Hindlimb muscle (tissue), 1 donor: ENCODE measurements at places on chromosomes 16 and 17.

DNA sequence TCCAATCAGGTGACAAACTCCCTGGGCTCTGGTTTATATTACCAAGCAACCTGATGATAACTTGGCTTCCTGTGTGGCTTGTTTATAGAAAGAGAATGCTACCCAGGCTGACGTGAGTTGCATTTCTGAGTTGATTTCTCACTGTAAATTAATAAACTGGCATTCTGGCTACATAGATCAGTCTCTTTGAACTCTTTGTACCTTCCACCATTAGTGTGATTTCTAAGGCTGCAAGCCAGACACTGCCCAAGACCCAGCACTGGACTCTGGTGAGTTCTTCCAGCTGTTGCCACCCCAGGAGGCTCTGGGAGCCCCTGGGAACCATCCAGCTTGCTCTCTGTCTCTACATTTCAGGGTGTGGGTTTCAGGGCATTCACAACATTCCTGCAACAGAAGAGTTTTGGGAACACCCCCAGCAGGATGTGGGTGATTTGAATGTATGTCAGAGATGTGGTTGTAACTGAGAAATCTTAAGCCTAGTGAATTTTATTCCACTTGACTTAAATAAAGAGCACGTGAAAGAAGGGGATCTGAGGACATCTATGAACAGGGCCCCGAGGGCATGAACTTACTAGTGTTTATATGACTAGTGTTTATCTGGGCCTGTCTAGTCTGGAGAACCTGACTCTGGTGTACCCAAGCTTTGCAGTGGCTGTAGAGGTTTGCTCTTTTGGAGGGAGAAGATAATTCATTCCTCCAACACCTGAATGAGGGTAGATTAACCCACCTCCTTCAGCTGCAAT, 30.3 kb upstream of the LRRC37A start:
- no peak for DNase-seq

DNA sequence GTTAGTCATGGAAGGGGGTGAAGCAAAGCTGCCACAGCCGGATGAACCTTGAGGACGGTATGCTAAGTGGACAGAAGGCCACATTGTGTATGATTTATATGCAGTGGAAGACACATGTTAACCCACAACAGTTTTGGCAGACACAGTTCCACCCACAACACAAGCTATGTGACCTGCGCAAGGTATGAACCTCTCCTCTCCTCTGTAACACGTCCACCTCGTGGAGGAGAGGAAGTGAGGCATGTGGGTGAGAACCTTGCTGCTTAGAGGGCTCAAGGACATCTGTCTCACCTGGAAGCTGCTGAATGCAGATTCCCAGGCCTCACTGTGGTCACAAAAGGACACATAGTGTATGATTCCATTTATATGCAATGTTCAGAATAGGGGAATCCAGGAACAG, 136.1 kb upstream of the PLCG2 start:
- no peak for DNase-seq

DNA sequence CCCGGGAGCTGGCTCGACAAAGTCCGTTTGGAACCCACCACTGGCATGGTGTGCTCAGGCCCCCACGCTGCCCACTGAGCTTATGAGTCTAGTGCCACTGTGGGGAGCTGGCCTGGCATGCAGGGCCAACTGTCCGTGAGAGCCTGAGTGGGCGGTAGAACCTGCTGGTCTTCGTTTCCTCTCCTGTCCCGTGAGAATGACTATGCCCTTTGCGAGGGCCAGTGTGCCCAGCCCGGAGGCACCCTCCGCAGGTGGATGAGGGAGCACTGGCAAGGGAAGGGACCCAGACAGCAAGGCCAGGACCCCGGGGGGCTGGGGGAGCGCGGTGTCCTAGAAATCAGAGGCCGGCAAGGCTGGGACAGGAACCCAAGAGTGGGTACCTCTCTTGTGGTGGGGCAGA, 3.2 kb downstream of the BAIAP3 start:
- DNase-seq = no peak

GRCh38 chr17:19755821-19756510, 7.9 kb upstream of the ALDH3A1 start:
- no peak for DNase-seq

DNA sequence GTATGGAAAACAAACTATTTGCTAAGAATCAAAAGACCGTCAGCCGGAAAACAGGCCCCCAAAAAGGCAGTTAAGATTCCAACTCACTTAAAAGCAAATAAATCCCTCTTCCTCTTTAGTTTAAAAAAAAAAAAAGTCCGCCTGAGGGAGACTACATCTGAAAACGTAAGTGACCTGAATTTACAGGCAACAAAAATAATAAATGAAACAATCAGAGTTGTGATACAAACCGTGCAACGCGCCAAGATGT, 1.1 kb downstream of the KANSL1 start:
- peak; percentile 19 for DNase-seq

DNA sequence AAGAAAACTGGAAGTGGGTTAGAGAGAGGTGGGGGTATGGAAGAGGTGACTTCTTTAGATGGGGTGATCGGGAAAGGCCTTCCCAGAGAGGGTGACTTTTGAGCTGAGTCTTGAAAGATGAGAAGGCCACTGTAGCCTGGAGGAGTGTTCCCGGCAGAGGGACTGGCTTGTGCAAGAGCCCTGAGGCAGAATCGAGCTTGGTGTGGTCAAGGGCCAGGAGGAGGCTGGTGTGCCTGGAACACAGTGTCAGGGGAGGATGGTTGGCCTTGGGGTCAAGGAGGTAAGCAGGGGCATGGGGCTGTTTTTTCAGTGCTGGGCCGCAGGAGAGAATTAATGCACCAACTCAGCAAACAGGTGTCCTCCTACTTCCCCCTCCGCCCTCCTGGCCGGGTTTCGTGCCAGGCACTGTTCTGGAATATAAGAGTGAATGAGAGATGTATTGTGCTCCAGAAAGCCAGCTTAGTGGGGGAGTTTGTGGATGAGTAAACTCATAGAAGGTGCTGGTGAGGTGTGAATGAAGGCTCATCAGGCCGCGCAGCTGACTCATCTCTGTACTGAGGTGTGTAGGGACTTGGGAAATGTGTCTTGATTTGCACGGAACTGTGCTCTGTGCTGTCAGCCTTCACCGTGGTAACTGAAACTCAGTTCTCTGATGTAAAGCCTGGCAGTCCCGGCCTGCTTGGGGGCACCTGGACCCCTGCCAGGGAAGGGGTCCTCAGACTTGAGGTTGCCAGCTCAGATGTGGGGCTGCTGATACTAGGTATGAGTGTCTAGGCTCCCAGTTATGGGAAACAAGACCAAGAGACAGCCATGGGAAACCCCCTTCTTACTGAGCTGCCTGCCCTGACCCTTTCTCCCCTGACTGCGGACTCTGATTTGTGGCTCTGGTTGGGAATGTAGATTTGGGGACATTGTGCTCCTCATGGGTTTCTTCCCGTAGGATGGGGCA, 15.3 kb downstream of the KSR1 start:
- DNase-seq = no peak

DNA sequence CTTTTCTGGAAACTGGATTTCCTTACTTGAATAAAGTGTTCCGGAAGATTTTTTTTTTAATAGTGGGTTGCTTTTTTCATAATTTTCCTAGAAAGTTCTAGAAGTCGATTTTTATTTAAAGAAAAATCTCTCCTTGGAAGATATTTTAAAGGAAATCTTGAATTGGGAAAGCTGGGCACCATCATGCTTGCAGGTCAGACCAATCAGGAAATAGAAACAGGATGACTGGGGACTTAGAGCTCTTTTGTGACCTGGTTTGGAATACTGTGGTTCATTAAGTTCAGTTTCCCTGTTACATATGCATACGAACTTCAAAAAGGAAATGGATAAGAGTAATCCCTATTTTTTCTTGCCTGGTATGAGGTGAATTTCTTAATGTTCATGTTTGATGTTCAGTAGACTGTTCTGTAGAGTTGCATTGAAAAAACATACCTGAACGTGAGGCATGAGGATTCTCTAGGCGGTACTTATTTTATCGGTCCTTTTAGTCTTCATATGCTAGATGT, 1.2 kb downstream of the NFATC3 start:
- no peak for DNase-seq
